NCI-H1092 (cell line): ENCODE measurements at places on chromosomes 16 and 17.

GRCh38 chr16:66489385-66489784, 60.5 kb downstream of the TK2 start:
- DNase-seq: no peak

DNA sequence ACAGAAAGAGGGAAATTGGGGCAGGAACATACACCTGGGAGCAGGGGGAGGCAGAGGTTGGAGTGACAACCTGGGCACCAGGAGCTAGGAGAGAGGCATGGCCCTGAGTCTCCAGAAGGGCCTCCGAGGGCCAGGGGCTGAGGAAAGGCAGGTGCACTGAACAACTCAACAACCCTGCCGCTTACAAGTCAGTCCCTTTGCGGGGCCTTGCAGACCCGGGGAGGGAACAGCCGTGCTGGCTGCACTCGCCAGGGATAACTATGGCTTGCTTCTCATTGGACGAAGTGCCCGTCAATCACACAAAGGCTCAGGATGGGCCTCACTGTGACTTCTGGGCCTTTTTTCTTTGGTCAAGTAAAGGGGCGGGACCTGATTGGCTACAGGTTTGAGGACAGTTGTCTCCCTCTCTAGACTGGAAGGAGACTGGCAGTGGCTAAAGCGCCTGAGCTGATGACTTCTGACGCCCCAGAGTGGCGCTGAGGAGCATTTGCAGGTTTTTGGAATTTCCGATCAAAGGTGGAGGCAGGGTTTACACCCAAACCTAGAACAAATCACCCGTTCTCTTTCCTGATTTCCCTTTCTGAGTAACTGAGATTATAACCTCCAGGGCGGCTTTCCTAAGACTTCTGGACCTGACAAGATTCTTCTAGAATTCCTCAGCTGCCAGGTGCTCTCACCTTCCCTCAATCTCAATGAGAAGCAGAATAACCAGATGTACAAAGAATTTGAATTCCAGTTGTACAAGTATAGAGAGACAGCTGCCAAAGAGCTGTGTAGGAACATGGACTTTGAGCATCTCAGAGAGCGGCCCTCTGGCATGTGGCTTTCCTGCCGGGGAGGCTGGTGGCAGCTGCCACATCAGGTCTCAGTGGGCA, 27.6 kb upstream of the ST6GALNAC2 start:
- no peak for DNase-seq

GRCh38 chr17:7440834-7441195, 1.5 kb downstream of the FGF11 start:
- DNase-seq: no peak

- DNase-seq: no peak
Observed at GRCh38 chr16:87563022-87563421, 39.3 kb upstream of the JPH3 start.
